NCI-H774 (cell line): ENCODE measurements at places on chromosomes 6 and 20.

GRCh38 chr20:51680067-51680749, 88.0 kb downstream of the ATP9A start:
- DNase-seq, result no peak

DNA sequence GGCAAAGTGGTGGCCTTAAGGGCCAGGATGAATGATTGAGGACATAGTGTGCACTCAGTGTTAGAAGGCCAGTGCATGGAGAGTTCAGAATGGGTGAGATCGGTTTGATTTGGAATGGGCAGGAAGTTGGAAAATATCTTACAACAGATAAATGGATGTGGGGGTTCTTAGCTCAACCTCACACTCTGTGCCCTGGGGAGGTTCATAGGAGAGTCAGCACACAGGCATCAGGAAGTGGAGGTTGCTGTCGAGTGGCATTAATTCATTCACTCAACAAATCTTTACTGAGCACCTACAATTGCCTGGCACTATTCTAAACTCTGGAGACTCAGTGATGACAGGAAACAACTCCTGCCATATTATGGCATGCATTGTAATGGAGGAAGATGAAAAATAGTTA, 313.7 kb upstream of the SUPT3H start:
- DNase-seq, result no peak

GRCh38 chr6:38725414-38726183, 10.5 kb downstream of the DNAH8 start:
- no peak for DNase-seq

DNA sequence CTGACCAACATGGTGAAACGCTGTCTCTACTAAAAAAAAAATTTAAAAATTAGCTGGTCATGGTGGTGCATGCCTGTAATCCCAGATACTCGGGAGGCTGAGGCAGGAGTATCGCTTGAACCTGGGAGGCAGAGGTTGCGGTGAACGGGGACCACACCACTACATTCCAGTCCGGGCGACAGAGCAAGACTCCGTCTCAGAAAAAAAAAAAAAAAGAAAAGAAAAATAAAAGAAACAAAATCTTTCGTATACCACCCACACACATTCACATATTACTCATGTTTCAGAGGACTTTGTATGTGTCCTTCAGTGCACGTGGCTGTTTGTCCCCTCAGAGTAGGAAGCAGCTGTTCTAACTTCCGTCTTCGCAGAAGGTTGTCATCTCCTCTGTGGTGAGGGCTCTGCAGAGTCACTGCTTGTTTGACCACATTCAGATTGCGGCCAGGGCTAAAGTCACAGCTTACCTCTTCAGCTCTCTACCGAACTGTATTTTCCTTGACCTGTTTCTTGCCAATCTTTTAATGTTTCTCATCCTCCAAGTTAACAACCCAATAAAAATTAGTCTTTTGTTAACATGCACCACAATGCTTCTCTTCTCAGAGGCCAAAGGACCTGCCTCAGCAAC, 36.6 kb upstream of the HIVEP1 start:
- no peak for DNase-seq

- no peak for DNase-seq
Measured at GRCh38 chr20:20955892-20956291, 150.3 kb downstream of the LINC00237 start.
